Activated naive CD4-positive, alpha-beta T cell treated with anti-CD3 and anti-CD28 coated beads, Interleukin-2, amount 50 U/mL, for 72 hours (primary cell): ENCODE measurements at places on chromosomes 16 and 17. TPM values are rescaled to one million over a fixed set of nuclear protein-coding genes. Genes with fewer than 3 reads are reported as not detected.

Gene KRT15
- not detected for total RNA-seq

Gene HAP1
- not detected for total RNA-seq

Gene NDUFAF8
- 50.1 TPM for total RNA-seq

Gene MAZ
- total RNA-seq: 386 TPM

Gene KCNG4
- not detected for total RNA-seq

Gene SPATA32
- total RNA-seq: 0.37 TPM

Gene CLEC3A
- not detected for total RNA-seq

GRCh38 chr17:7755095-7755890 is 37.7 kb downstream of the DNAH2 start:
- DNase-seq: no peak

DNA sequence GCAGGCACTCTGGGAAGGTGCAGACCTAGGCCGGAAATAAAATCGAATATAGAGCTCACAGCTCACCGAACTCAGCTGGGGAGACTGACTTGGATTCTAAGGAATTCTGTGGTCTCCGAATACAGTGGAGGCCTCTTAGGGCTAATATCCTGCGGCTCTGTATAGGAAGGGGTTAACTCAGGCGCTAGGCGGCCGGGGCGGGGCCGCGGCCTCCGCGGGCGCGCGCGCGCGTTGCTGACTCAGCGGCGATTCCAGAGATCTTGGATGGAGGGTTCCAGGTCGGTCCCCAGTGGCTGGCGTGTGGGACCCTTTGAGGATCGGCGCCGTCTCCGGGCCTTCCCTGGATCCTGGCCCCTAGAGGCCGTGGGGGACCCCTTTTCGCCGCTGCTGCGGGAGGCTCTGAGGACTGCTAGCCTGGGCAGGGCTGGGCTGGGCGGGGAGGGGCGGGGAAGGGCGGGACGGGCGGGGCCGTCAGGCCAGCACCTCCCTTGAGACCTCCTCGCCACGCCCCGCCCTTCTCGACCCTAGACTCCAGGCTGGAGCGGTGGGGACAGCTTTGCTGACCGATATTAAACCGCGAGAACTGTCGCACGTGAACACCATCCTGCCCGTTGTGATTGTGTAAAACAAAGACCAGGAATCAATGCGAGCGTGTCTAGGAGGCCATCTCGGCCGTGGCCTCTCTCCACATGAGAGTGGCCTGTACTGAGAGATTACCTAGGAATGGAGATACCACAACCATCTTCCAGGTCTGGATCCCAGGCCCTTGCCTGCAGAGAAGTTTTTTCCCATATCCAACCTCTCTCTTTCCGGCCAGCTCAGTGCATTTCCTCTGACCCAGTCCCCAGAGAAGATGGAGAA is 1.4 kb upstream of the PLEKHH3 start:
- peak; percentile 81 for DNase-seq

DNA sequence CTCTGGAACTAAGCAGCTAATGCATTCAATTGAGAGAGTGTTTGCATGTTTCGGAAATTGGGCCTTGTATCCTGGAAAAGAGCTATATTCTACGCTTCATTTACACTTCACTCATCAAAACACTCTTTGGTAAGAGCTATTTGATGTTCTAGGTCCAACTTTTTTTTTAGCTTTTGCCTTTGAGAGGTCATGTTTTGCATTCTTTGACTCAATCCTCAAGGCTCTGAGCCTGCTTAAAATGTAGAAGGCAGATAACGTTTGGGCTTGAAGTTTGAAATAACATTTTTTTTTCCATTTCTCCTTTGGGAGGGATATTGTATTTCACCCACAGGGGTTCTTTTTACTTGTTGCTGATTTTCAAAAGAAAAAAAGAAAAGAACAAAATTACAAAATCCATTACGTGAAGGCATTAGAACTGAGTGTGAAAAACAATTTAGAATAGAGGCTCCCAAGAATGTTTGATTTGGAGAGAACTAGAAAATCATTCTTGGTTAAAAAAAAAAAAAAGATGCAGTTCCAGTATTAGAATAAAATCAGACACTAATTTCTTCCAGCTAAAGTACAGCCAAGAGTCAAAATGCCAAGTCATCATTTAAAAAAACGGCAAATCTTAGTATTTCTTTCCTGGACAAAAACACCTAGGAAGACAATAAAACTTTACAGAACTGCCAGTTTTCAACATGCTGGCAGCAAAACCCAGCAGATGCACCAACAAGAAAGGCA is 268.5 kb downstream of the GRIN2A start:
- no peak for DNase-seq

GRCh38 chr17:48588074-48588415 is 2.0 kb downstream of the HOXB3 start:
- no peak for DNase-seq

DNA sequence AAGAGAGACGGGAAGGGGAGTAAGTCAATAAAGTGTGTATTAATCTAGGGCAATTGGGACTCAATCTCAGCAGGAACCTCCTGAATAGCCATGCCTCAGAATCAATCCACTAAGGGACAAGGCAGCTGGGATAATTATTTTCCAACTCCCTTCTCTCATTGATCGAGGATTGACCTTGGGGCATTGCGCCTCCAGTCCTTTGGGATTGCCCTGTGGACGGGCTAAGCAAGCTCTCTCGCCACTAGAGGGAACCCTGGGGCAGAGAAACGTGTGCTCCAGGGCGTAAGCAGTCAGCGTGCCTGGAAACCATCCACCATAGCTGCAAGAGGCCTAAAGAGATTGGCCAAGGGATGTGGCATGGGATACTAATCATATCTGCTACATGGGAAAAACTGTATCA is 53.9 kb upstream of the ERCC4 start:
- DNase-seq: peak; percentile 52

- DNase-seq: no peak
Observed at GRCh38 chr16:14464192-14464591, 165.9 kb downstream of the PARN start.

GRCh38 chr17:42284024-42284369 is 4.3 kb upstream of the STAT5A start:
- no peak for DNase-seq

- DNase-seq: no peak
Observed at GRCh38 chr16:89343501-89344457, 126.3 kb downstream of the ZNF778 start.

DNA sequence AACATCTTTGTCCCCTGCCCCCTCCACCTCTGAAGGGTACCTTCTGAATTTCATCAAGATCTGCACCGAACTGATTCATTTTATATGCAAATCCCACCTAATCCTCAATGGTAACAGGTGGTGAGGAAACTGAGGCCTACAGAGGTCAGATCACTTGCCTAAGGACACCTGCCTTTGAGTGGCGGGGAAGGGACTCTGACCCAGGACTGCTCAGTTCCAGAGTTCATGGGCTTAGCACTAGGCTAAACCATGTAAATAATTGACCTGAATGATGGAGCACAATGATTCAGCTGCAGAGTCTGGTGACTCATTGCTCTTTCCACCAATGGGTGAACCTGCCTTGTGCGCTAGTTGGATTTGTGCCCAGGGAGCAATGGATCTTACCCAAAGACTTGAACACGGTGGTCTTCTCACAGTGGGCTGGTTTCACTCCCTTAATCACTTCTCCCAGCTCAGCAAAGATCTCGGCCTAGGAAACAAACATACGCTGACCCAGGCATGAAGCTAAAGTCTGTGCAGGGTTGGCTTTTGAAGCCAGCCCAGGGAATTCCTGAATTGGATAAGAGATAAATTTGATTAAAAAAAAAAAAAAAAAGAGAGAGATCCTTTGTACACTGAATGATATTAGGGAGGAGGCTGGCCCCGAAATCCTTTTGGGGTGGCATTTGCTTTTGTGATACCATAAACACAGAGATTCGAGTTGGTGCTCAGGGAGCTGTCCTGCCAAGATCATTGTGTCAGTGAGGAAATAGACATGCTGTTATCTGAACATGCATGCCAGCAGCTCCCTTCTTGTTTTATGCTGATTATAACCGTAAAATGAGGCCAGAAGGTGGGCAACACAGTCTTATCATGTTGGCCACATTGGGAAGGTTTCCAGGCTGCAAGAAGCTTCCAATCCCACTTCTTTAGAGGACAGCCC is 17.0 kb downstream of the CRYM start:
- no peak for DNase-seq

GRCh38 chr17:28405632-28406472 is at the start of gene SLC46A1:
TSS of gene SLC46A1 (minus strand) at chr17:28406212. CDS start at chr17:28406114, 98 bp downstream.
- DNase-seq: peak; percentile 68

DNA sequence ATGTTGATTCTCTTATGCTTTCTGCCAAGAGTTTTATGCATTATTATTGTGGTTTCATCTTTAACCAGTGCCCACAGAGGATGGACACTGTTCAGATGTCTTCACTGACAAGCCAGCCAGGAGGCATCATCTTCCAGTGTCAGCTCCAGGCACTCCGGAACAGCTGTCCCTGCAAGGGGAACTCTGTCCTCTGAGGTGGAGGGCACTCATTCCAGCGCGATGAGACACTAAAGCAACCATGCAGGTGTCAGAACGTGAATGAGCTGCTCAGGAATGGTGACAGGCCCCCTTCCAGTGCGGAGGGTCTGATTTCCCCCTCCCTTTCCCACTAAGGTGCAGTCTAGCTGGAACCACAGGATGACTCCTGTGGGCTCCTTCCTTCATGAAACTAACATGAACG is 117.5 kb downstream of the NOG start:
- DNase-seq: no peak

GRCh38 chr16:48963306-48963705 is 318.3 kb downstream of the CBLN1 start:
- DNase-seq: no peak

DNA sequence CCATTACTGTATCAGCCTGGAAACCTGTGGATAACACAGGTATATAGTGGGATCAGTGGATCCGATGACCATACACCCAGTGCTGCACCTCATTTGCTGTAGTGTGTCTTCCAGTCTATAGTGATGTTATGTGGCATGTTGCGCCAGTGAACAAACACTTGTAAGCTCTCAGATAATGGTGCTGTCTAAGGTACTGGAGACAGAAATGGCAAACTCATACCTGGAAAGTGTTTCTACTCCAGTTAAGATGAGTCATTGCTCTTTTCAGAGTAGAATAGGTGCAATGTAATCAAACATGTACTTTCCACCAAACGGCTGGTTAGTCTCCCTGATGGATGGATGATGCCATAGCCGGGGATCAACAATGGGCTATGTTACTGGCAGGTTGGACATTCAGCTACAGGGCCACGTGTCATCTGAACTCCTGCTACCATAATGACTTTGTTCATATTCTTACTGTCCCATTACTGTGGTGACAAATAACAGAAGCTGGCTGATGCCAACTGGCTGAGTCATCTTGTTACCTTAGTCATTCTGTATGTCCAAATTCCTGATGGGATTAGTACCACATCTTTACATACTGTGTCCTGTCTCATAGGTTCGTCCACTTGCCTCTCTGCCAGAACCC is 6.3 kb downstream of the CCL11 start:
- no peak for DNase-seq

- DNase-seq: no peak
Observed at GRCh38 chr16:66832661-66833305, 2.0 kb upstream of the NAE1 start.

DNA sequence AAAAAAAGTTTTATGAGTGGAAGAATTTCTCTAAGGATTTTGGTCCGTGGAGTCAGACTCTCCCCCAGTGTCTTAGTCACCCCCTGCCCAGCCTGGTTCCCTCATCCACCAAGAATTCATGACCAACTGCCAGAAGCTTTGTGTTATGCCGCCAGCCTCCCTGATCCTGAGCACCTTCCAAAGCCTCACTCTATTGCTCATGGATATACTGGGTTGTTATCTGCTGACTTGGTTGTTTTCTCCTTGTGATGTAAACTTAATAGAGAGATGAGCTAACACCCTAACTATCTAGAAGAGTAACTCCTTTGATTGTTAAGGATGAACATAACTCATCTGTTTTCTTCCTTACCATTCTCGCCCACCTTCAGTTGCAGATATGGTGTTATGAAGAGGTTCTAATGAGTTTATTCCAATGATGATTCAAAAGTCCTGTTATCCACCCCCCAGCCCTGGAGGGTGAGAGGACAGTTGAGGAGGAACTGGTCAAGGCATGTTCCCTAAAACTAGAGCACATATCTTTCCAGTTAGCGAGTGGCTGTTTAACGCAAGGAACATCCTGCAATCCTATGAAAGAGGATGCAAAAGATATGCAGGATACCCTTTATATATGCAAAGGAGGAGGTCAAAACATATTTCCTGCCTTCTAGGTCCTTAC is 1.5 kb upstream of the PSMD3 start:
- DNase-seq: no peak

DNA sequence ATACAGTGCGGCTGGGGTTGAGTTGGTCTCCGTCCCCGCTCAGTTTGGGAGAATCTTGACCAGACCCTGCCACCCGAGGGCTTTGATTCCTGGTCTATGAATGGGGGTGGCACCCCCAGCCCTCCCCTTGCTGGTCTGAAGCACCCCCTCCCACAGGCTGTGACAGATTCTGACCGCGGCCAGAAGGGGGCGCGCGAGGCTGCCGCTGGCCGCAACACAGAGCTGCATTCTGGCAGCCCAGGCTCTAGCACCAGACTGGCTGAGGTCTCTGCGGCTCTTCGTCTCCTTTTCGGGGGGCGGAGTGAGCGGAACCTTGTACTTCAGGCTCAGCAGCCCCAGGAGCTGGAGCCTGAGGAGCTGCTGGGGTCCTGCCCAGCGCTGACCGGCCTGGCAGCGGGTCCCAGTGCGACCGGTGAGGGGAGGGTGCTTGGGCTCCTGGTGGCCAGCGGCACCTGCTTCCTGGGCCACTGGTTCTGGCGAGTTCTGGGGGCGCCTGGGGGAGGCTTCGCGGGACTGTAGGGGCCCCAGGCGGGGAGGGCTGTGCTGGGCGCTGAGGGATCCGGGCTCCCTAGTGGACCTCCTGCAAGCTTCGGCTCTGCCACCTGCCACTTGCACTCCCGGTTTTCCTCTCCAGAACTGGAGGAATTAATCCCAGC is 1011.6 kb downstream of the KCNJ18 start:
- no peak for DNase-seq

- no peak for DNase-seq
Observed at GRCh38 chr16:3295209-3295608, 10.0 kb downstream of the TIGD7 start.
